ENCODE measurements at places on chromosomes 7 and 10.

GRCh38 chr10:91590142-91590903 is 42.5 kb downstream of the PPP1R3C start:
- no peak for DNase-seq

GRCh38 chr7:94877731-94878670 is 29.4 kb upstream of the PPP1R9A start:
- no peak for DNase-seq

GRCh38 chr7:1856161-1856887 is 186.2 kb downstream of the ELFN1 start:
- DNase-seq = no peak

DNA sequence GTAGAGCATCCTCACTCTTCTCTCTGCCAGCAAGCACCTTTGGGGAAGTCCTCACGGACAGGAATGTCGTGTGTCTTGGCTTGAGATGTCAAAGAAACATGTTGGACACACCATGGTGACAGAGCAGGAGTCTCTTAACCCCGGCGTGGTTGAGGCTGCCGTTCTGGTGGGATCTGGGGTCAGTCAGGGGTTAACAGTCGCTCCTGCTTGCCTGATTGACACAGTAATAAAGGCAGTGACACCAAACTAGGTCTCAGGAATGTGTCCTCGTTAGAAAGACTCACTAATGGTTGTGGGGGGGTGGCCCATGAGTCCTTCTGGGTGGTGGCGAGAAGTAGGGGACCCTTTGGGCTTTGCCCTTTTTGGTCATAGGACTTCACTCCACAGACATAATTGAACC is 69.0 kb downstream of the TCF7L2 start:
- no peak for DNase-seq

Data from GM10248 (cell line).